Lower leg skin (tissue), 4 donors: ENCODE measurements at places on chromosomes 6 and 20. TPM values are rescaled to one million over a fixed set of nuclear protein-coding genes. Genes with fewer than 3 reads are reported as not detected.

DNA sequence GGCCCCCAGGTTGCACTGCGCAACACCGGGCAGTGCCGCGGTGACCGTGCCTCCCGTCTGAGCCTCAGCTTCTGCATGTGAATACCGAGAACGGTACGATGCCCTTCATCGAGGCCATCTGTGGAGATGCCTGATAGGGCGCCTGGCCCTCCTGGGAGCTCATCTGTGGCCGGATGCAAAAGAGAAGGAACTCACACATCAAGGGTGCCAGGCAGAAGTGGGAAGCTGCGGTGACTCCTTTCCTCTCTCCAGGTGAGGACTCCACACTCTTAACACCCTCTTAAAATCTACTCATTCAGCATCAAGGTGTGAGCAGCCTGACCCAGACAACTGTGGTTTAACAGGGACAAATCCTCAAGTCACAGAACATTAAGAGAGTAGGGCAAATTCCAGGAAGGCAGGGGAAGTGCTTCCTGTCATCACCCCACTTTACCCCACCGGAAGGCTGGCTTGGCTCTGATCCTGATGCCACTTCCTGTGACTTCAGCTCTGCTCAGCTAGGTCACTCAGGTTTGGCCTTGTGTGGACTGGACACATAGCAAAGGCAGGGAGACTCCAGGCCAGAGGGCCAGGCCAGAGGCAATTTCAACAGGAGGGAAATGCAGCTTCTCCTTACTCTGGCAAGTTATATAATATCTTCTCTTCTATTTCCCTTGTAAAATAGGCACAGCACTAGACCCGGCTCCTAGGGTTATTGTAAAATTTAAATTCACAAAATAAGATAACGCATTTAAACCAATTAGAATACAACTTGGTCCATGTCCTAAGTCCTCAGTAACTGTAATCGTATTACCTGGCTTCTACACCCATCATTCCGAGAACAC lies 69.4 kb downstream of the CPNE5 start:
- DNase-seq = no peak

DNA sequence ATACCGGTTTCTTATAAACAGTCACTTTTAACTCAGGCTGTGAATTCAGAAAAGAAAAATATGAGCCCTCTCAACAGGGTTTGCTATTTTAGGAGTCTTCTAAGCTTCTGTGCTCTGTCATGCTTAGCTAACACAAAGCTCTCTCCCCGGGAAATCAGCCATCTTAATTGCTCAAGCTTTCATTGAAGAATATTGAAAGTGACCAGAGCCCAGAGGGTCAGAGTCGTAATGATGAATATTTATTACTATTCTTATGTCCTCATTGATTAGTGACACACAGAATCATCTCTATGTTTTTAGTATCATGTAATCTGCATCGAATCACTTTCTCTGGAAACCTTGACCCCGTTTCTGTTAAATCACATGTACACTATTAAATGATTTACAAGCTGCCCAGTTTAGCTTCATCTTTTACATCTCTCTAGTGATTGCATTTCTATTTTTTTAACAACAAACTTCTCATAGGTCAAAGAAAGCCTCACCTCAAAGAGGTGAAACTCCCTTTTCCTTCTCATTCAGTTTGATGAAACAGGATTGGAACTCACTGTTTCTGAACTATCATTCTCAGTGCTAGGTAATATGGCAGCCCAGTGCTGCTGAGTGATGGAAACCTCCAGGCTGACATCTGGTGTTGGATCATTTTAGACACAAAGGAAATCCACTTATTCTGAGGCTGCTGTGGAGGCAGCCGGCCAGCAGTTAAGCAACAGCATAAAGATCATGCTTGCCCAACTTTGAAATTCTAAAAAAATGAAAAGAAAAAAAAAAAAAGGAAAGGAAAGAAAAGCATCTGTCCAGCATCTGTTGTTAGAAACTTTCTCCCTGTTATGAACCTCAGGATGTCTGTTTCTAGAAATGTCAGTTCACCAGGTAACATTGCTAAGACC lies 96.3 kb downstream of the RFPL4B start:
- DNase-seq = peak; percentile 50

GRCh38 chr20:18625907-18626655 lies 38.2 kb downstream of the DTD1 start:
- no peak for DNase-seq

DNA sequence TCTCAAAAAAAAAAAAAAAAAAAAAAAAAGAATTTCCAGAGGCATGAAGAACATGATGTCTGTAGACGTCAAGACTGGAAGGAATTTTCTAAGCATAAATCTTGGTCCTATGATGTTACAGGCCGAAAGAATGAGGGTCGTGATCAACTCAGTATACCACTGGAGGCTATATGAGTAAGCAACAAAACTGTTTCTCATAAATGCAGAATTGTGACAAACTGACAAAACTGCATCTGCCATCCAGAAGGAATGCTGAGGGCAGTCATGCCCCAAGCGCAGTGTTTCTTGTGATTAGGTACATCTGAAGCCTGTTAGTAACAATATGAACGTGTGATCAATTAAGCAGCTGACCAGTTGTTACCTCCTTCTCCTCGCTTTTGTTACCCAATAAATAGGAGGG lies 43.5 kb upstream of the ADGRG6 start:
- DNase-seq = no peak

DNA sequence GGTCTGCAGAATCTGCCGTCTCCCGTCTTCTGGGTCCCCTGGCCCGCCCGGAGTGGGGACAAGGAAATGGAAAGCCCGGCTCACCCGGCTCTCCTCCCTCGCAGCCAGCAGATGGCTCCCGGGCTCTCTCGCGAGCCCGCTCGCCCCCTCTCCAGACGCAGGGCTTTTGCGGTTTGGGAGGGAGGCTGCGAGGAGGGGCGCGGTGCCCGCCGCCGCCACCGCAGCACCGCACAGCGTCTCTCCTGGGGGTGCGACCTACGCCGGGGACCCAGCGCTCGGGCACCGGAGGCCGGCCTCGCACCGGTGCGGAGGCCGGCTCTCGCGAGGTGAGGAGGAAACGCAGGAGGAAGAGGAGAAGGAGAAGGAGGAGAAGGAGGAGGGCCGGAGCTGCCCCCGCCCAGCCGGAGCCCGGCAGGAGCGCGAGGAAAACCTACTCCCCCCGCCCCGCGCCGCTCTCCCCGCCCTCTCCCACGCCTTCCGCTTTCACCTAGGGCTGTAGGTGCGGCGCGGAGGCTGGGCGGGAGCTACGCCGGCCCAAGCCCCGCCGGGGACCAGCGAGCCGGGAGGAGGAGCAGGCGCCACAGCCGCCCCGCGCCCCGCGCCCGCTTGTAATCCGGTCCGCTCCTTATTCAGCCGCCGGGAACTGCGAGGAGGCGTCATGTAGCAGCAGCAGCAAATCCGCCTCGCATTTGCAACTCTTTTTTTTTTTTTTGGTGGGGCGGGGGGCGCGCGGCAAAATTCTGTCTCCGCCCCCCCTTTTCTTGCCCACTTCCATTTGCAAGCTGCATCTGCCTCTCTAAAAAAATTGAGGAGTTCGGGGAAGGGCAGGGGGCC lies at the start of gene CARMIL1:
CARMIL1 (plus strand) TSS at position 461 of the 834 bp plus-strand sequence. CDS start 422 bp downstream, outside the sequence.
- peak; percentile 95 for DNase-seq

GRCh38 chr20:43065299-43065698 lies 124.4 kb downstream of the PTPRT start:
- no peak for DNase-seq

GRCh38 chr6:48109944-48110343 lies 1.1 kb downstream of the PTCHD4 start:
- no peak for DNase-seq

DNA sequence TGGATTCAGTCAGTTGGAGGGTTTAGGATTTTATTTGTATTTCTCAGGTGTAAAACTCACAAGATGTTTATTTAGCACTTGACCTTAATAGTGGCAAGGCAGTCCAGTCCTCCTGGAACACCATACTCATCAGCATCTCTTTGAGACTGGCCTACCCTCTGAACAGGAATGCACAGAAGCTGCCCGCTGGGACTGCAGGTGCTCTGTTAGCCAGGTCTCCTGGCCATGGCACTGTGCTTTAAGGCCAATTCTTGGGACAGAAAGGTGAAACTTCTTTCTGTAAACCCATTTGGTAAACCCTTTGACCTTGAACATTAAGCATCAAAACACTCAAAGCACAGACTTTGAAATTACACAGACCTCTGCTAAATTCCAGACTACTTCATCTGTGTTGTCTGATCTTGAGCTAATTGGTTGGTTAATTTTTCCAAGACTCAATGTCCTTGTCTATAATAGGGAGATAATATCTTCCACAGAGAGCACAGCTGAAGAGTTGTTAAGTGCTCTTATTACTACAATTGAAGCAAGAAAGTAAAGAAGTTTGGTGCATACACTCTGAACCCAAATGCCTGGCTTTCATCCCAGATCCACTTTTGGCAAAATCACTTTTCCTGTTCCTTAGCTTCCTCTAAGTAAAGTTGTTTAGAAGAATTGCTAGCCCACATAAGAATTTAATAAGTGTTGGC lies 54.9 kb upstream of the NT5E start:
- no peak for DNase-seq

GRCh38 chr20:32986331-32986966 lies 17.8 kb downstream of the SUN5 start:
- DNase-seq = no peak

Gene MAK
- not detected for total RNA-seq

DNA sequence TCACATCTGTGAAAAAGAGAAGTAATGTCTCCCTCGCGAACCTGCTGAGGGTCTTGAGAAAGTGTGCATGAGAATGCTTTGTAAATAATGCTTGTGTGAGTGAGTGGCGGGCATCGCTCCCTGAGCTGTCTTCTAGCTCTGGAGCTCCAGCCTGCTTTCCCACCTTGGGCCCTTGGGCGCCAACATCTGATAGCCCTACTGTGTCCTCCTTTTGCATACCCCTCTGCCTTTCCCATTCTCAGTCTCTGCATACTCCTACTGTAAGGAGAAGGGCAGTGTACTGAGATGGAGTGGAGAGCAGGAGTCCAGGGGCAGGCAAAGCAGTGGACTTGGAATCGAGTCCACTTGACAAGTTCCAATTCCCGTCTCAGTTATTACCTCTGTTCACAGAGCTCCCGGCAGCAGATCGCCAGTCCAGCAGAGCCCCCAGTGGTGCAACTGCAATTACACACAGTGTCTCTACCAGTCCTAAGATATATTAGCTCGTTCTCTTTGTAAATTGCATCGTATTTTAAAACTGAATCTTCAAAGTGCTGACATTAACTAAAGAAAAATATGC lies 847 bp upstream of the NCR2 start:
- no peak for DNase-seq

- no peak for DNase-seq
Measured at GRCh38 chr6:35258858-35259193, 709 bp upstream of the ZNF76 start.
